ENCODE measurements at places on chromosomes 7 and 10. TPM values are rescaled to one million over a fixed set of nuclear protein-coding genes. Genes with fewer than 3 reads are reported as not detected.

PTPN20 gene
- total RNA-seq = not detected

SFTPA1 gene
- total RNA-seq = not detected

DNA sequence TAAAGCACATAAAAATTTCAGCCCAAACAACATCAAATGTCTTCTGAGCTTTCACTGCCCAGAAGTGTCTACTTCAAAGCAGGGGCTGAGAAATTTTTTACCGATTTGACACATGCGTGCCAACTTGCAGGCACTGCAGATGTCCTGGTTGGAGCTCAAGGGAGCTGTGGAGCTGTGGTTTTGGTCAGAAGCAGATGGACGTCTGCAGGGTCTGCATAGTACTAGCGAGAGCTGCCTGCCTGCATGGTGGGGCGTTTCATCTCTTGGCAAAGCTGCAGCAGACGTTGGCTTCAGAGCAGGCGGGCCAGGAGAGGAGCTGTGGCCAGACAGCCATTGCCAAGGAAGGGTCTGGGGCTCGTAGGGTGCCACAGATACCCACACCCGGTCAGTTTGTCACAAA is 296.7 kb downstream of the GLRX3 start:
- no peaks in the 10 kb centered on the region for H3K27me3 ChIP-seq
- no peak for DNase-seq
- H3K36me3 ChIP-seq = no peaks in the 10 kb centered on the region
- H3K4me3 ChIP-seq = no peak overlapping the region
- H3K4me1 ChIP-seq = no peaks in the 10 kb centered on the region

GRCh38 chr7:155228459-155228845 is 69.2 kb upstream of the INSIG1 start:
- H3K27me3 ChIP-seq = no peaks in the 10 kb centered on the region
- no peaks in the 10 kb centered on the region for H3K4me1 ChIP-seq
- H3K4me3 ChIP-seq = no peak overlapping the region
- H3K27ac ChIP-seq = no peak overlapping the region
- DNase-seq = no peak

DNA sequence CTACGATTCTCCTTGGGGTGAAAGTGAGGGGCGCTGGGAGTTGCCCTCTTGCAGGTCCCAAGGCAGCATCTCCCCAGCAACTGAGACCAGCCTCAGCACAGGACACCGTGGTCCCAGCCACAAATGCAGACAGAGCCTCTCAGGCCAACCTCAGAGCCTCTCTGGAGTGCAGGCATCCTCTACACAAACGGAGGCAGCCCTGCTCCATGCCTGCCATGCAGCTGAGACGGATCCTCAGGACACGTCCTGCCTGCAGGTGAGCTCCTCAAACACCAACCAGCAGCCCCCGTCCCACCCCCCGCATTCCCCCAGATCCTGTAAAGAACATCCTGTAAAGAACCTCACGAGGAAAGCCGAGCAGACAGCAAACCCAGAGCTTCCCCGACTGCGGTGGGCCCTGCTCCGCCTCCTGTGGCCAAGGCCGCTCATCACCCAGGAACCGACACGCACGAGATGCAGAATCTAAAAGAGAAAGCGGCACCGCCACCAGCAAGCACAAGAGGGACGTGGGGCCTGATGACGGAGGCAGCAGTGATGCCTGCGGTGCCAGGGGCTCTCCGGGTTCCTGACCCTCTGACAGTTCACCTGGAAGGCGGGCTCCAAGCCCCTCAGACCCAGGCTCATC is 186.9 kb downstream of the PTPRN2 start:
- H3K27me3 ChIP-seq = no peaks in the 10 kb centered on the region
- no peak overlapping the region for H3K4me3 ChIP-seq
- DNase-seq = no peak
- no peaks in the 10 kb centered on the region for H3K36me3 ChIP-seq

DNA sequence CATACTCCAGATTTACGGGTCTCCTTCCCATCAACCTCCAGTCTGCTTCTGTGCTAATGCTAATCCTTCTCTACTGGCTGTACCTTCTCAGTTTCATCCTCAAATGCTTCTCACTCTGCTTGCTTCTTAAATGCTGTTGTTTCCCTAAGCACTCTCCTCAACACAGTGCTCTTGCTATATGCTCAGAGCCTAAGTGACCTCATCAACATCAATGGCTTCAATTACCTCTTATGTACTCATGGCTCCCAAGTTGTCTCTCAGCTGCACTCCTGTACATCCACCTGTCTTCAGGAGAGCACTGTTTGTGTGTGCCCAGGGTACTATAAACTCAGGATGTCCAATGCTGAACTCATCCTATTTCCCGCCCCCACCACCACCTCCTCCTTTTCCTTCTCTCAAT is 22.5 kb downstream of the ELAPOR2 start:
- no peak overlapping the region for H3K27ac ChIP-seq
- no peaks in the 10 kb centered on the region for H3K27me3 ChIP-seq
- DNase-seq = no peak
- peaks cover 10% of the 10 kb centered on the region for H3K4me1 ChIP-seq
- no peaks in the 10 kb centered on the region for H3K36me3 ChIP-seq
